ENCODE measurements at places on chromosomes 3 and 15.

DNA sequence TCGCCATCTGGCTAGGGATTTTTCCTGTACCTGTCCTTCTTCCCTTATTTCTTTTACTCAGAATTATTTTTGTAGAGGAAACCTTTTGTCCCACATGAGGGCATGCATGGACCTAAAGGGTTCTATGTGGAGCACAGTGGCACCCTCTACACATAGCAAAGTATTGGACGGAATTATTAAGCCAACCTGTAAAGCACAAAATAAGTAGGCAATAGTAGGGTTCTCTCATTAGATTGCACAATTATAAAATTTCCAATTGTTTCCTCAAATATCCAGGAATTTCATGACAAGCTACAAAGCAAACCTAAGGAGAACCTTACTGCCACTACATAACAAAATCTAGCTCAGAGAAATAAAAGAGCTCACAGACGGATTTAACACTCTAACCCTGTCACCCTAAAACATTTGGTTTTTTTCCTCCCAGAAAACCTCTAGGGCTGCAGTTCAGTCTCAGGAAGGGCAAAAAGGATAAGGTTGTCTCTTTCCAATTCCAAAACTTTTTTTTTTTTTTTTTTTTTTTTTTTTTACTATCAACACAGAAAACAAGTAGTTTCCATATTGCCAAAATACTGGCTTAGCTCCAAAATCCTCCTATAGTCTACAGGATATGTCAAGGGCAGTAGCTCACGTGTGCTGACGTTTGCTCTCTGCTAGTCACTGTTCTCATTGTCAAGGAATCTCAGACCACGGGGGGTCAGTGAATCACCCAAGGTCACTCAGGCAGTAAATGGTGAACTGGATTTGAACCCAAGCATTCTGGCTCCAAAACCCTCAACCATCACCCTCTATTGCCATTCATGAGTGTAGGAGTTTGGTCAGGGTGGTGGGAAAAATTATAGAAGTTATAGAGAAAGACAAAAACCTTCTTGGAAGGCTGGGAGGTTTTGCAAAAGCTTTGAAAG lies 52.3 kb downstream of the NCEH1 start:
- DNase-seq, result no peak

DNA sequence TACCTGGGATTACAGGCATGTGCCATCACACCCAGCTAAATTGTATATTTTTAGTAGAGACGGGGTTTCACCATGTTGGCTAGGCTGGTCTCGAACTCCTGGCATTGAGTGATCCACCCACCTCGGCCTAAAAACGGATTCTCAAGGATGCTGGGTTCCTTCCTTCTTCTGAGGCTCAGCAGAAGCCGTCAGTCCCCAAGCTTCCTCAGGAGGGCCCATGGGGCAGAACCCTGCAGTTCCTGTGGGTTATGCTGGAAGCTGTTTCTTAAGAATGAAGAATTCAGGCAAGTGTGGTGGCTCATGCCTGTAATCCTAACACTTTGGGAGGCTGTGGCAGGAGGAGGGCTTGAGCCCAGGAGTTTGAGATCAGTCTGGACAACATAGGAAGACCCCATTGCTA lies 29.0 kb upstream of the ZNF710 start:
- no peak for DNase-seq

DNA sequence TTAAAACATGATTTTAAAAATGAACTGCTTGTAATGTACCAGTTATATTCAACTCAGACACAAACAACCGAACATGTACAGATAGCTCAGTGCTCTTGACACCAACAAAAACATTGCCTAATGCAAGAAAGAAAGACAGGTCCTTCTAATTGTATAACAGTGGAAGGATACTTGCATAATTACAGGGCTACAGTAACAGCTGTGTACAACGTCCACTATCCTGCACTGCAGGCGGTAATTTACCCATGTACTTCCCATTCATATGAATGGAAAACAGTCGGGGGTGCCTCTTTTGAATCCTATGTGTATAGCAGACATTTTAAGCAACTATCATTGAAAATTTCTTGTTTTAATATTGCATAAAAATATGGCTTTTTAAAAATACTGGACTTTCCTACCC lies 41.1 kb upstream of the PLSCR5 start:
- DNase-seq, result no peak

- DNase-seq, result no peak
Observed at GRCh38 chr3:43497905-43498365, 123.9 kb downstream of the ANO10 start.

DNA sequence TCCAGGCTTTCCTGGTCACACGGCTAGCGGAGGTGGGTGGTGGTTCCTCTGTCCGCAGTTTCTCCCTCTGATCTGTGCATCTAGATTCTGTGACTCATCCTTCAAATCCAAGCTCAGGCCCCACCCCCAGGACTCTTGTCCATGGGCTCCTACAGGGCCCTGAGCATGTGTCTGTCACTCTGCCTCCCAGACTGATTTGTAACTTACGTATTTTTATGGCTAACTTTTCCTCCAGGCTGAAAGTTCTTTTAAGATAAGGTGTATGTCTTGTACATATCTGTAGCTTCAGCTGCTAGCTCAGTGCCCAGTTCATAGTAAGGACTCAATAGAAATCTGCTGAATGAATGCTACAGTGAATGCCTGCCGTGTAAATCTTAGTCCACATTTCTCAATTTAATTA lies 8.0 kb downstream of the ESYT3 start:
- DNase-seq, result no peak

GRCh38 chr3:183178512-183178832 lies 15.9 kb upstream of the LAMP3 start:
- DNase-seq, result no peak

- no peak for DNase-seq
Observed at GRCh38 chr15:36469311-36469966, 110.0 kb upstream of the CDIN1 start.

GRCh38 chr3:39250116-39250747 lies 29.6 kb downstream of the CX3CR1 start:
- no peak for DNase-seq

DNA sequence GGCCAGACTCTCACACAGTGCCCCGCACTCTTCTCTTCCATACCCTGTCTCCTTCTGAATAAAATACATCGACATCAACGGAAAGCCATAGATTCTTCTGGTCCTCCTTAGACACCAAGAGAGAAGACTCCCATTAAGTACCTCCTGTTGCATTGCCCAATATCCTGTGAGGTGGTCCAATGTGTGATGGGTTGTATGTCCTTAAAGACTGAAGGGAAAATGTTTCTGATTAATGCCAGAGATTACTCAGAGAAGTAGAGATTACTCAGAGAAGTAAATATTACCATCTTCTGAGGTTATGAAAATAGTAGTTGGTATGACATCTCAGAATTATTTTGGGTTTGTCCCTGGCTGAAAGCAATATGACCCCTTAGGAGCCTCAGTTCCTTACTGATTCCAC lies 60.8 kb upstream of the GALNT15 start:
- DNase-seq, result no peak

DNA sequence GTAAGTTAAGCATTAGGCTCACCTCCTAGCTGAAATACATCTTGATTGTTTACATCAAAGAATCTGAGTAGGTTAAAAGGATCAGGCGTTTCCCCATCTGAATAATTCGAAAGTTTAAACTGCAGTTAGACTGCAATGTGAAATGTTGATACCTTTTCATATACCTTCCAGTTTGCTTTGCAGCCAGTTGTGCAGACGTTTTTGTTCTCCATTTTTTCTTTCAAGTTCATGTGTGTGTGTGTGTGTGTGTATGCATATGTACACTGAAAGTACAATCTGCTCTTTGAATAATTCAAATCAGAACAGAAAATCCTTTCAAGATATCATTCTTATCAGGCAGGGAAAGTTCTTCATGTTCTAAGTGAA lies 2.9 kb downstream of the ITPR1 start:
- no peak for DNase-seq

GRCh38 chr3:124014366-124014942 lies 22.5 kb upstream of the ROPN1 start:
- no peak for DNase-seq

GRCh38 chr15:59352189-59352588 lies 20.5 kb downstream of the MYO1E start:
- DNase-seq, result no peak

DNA sequence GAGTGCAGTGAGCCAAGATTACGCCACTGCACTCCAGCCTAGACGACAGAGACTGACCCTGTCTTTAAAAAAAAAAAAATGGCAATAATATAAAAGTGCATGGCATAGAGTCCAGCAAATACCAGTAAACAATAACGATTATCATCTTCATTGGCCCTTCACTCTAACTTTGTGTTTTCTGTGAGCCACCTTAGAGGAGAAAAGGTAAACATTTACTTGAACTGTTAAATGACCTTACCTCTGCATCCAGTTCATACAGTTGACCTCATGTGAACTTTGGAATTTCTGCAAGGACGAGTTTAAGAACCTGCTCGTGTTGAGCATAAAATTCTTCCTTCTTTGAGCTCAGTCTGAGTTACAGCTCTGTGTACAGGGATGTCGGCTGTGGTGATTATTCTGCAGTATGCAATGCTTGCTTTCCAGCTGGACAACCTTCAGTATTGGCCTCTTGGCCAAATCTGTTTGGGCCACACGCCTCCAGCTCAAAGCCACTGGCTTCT lies 56.6 kb downstream of the RLBP1 start:
- no peak for DNase-seq

DNA sequence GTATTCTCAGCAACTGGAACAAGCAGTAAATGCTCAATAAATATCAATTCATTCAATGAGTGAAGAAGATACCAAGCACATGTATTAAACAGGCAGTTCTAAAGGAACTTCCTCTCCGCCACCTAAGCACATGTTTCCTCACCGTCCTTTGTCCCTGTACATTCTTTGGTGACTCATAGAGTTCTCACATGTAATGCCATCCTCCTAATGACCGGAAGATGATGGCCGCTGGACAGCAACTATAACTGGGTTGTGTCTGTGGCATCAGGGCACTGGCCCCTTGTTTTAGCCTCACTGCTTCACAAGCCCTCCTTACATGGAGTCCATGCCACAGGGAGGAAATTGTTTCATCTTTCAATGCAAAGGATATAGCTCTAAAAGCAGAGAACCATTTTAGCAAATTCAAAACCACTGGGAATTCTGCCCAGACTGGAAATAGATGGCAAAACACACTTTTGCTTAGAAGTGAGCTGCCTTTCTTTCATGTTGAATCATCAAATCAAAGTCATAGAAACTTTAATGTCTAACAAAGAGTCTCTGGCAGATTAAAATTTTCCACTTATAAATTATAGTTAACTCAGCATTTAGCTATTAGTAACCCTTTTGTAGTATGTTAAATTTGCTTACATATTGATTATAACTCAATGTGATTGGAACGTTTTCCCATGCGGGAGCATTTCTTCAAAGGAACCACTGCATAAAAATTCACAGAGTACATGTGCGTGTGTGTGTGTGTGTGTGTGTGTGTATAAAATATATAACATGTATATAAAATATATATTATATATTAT lies 74.1 kb downstream of the GAP43 start:
- no peak for DNase-seq

GRCh38 chr15:51736751-51737521 lies 519 bp downstream of the LYSMD2 start:
- DNase-seq, result no peak

GRCh38 chr15:74961616-74962015 lies 5.0 kb upstream of the RPP25 start:
- no peak for DNase-seq

DNA sequence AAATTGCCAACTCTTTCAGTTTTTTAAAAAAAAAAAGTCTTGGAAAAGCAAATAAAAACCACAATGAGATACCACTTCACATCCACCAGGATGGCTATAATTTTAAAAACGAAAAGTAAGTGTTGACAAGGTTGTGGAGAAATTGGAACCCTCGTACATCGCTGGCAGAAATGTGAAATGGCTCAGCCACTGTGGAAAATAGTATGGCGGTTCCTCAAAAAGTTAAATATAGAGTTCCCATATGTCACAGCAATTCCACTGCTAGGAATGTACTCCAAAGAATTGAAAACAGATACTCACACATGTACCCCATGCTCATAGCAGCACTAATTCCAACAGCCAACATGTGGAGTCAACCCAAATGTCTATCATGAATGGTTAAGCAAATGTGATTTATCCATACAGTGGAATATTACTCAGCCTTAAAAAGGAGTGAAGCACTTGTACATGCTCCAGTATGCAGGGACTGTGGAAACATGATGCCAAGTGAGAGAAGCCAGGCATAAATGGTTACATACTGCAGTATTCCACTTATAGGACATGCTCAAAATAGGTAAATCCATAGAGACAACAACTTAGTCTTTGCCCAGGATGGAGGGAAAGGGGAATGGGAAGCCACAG lies 73.8 kb upstream of the PCSK6 start:
- DNase-seq, result no peak

GRCh38 chr15:60713119-60714084 lies 234.5 kb upstream of the ICE2 start:
- DNase-seq, result no peak

DNA sequence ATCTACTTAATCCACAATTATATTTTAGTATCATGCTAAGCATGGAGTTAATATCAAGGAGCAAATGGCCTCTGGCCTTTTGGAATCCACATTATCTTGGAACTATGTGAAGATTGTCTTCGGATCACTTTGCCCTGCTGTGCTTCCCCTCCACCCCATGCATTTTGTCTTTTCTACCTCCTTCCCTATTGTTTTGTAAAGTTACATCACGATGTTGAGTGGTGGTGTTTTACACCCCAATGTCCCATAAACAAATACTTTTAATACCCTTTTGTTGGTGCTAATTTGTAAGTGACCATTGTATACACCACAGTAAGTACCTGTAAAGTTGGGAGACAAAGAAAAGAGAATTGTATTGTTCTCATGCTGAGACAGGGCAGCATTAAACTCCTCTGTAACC lies 258.4 kb upstream of the ZNF717 start:
- no peak for DNase-seq

GRCh38 chr15:51782357-51782896 lies 31.0 kb downstream of the TMOD2 start:
- DNase-seq, result no peak

GRCh38 chr3:191336833-191337232 lies 6.5 kb upstream of the UTS2B start:
- DNase-seq, result no peak

GRCh38 chr3:196378146-196378841 lies 40.1 kb upstream of the TM4SF19 start:
- DNase-seq, result no peak

DNA sequence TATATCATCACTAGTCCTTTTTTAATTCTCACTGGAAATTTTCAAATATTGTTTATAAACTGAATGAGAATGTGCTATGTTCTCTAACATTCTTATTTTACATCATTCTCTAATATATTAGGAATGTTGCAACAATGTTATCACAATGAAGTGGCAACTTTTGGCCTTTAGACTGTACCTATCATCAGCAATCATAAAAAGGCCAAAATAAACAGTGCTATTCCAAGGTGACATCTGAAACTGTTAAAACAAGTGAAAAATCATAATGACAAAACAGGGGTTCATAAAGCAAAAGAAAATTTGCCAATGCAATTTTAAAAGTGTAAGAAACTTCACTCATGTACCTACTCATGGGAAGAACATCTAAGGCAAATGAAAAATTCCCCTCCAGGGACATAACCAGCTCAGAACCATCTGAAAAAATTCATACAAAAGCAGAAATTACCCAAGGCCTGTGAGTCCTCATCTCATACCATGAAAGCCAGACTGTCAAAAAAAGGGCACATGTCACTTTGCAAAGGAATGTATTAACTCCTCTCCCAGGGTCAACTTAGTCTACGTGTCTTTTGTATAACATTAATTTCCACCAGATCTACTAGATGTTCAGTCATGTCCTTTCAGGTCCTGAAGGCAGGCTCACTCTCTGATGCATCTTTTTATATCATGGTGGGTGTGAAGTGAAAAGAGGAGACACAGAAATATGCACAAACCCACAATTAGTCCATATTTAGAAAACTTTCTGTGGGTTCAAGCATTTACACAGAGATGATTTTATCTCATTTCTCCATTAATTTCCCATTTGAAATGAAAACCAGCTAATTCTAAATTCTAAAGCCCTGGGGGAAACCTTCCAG lies 211.9 kb downstream of the CBLB start:
- no peak for DNase-seq
